T1000 (cell line): ENCODE measurements at places on chromosomes 2 and 18.

DNA sequence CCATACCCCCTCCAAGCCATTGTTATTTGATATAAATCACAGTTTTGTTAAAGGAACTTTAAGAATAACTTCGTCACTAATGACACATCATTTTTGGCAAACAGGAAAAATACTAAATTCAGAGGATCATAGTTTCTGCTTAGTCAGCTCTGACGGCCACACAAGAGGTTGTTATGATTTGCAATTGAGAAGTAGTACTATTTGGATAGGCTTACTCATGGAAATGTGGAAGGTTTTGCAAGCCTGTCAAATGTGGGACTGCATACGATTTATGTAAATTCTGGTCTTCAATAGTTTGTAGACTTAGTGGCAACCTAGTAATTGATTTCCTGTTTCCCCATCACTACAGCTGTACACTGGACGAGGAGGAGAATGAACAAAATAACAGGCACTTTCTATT, 108.1 kb downstream of the ARHGEF33 start:
- DNase-seq, result peak; percentile 11

- no peak for DNase-seq
Measured at GRCh38 chr2:221513232-221513631, 58.9 kb downstream of the EPHA4 start.

DNA sequence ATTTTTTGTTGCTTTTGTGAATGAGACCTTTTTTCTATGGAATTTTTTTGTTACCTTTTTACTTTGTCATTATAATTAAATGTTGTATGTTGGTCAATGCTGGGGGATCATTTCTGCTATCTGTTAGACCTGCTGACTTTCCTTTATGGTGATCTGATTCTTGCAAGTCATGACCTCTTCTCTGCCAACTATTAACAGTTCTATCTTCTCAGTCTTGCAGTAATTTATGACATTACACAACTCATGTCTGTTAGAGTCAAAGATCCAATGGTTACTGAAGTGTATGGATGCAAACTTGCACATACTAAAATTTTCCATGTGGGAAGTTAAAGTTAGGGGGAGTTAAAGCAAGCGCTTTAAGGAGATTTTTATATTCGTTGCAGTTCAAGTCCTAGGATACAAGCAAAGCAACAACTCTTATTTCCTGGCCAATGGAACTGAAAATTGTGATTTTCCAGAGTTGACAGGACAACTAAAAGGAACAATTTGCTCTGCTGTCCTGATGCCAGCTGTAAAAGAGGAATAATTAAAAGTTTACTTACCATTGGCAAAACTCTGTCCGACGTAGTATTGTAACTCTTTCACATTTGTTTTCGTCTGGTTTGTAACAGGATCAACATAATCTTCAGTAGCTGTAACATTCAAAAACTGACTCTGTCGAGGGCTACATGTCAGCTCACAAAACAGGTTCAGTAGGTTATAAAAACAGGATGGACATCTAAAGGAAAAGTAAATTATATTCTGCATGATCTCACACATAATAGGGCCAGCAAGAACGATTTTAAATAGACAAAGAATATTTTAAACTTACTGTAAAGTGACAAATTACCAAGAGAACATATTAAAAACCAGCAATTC, 17.8 kb downstream of the NPC1 start:
- DNase-seq, result no peak

GRCh38 chr18:7417727-7418126, 149.4 kb upstream of the PTPRM start:
- DNase-seq, result peak; percentile 24

DNA sequence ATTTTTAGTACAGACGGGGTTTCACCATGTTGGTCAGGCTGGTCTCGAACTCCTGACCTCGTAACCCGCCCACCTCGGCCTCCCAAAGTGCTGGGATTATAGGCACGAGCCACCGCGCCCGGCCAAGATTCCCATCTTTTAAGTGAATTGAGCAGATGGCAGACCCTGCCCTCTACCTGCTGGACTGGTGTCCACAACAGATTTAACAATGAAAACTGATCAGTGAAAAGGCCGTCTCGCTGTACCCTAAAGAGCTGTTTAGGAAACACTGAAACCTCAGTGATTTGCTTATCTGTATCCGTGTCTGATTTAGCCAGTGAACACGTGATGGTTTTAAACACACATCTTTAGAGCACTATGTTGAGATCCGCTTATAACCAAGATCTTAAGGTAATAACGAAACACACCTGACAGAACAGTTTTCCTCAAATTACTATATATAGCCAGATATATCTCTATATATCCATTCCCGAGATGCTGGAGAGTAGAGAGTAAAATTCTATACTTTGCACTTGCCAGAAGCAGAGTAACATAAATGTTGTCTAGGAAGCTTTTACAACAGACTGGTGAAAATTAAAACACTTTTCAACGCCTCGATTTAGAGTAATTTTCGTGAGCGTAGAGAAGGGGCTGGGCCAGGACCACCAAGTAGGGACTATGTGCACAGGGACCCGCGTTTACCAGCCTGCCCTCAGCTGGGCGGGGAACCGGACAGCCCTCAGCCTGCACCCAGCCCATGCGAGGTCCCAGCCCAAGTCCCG, 594 bp downstream of the FAM161A start:
- no peak for DNase-seq

GRCh38 chr2:33363325-33364298, 112.8 kb upstream of the RASGRP3 start:
- DNase-seq, result no peak

- DNase-seq, result no peak
Measured at GRCh38 chr2:190698895-190699294, 50.0 kb downstream of the NAB1 start.

DNA sequence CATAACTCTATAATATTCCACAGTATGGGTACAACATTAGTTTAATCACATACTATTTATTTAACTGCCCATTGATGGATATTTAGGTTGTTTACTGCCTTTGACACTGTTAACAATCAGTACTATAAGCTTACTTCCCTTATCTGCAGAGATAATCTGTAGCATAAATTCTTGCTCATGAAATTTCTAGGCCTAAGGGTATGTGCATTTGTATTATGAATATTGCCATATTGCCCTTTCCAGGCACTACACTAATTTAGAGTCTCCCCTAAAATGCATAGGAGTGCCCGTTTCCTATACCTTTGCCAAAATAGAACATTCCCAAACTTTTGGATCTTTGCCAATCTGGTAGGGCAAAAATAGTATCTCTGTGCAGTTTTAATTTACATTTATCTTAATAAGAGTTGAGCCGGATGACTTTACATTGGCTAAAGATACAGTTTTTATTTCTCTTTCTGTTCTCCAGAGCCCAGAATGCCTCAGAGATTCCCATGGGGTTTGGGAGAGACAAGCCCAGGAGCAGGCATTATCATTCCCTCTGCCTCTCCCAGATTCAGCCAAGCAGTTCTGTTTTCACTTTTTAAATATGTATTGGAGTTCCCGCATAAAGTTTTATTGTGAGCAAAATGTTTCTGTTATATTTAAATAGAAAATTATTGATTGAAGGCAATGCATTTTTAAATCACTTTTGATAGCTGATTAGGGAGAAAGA, 102.8 kb downstream of the CAPN13 start:
- no peak for DNase-seq

GRCh38 chr2:233119806-233120205, 59.7 kb downstream of the INPP5D start:
- no peak for DNase-seq

DNA sequence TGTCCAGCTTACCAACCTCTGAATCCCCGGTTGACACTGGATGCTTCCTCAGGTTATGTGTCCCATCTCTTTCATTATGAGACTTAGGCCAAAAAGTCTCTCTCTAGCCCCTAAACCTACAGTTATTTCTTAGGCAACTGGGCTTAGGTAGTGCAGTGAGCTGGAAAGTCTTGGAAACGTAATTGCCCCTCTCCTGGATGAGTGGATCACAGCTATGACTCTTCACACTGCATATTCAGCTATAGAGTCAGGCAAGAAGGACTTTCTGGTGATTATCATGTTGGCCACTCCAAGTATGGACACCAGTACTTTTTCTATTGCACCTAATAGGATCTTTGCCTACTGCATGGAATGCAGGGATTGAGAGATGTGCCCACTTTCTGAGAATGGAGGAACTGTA, 458.3 kb upstream of the CELF4 start:
- no peak for DNase-seq

DNA sequence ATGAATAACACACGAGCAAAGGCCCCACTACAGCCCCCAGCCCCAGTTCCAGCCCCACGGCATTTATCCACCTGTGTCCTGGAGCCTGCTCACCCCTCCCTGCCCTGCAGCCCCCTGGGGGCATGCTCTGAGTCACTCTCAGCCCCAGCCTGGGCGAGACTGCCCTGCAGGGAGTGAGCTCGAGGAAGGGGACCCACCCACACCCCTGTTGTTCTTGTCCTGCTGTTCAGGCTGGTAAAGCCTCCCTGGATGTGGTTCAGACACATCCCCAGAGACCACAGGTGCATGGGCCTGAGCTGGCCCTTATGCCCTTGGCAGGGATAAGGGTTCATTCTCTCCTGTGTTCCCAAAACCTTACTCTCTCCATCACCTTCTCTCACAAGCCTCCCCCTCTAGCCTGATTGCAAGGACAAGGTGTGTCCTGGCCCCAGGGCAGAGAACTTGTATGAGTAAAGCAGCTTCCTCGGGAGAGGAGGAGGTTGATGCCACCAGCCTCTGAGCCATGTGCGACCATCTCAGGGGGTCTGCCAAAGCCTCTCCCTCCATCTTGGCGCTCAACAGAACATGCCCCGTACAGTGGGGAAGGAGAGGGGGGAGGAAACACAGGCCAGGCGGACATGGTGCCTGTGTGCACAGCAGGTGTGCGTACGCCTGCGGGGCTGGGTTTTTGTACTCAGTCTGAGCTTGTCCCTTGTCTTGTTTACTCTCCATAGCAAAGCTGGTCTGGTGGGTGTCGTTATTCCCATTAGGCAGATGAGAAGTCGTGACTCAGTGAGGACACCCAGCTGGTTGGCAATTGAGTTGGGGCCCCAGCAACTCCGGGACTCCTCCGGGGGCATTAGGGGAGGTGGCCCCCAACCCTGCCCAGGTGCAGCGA, 64.4 kb downstream of the CIB4 start:
- DNase-seq, result no peak

DNA sequence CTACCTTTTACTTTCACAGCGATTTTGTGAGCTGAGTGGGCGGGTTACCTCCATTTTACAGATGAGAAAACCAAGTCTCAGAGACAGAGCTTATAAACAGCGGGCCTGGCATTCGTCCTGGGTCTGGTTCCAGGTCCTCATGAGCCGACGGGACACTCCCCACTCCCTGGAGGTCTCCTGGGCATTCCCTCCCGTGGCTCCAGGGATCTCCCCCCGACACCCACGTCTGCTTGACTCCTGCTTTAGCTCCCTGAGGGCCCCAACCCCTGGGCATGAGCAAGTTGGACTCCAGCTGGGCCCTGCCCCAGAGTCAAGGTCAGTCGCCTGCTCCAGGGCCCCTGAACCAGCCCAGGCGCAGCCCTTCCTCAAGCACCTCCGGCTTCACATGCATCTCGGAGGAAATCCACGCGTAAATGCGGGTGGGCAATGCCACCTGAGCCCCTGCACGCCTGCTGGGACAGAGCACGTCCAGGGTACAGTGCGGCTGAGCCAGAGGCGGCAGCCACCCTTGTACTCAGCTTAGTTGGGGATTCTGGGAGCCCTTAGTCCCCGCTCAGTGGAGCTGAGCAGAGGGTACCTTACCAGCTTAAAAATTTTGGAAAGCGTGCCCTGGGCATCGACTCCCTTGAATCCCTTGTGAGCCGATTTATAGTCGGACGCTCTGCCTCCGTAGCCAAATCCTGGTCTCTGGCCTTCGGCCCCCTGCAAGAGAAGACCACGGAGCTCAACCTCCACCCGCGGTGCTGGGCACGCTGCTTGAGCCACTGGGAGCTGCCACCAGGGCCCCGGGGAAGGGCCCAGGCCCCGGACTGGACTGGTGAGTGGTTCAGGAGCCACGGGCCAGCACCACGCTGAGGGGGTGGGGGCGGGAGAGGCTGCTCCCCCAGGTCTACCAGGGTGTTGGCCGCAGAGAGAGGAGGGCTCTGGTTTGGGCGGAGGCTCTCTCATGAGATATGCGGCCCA, 148.1 kb downstream of the MBP start:
- no peak for DNase-seq

GRCh38 chr2:85611217-85611704, 605 bp downstream of the C2orf68 start:
- DNase-seq, result no peak

DNA sequence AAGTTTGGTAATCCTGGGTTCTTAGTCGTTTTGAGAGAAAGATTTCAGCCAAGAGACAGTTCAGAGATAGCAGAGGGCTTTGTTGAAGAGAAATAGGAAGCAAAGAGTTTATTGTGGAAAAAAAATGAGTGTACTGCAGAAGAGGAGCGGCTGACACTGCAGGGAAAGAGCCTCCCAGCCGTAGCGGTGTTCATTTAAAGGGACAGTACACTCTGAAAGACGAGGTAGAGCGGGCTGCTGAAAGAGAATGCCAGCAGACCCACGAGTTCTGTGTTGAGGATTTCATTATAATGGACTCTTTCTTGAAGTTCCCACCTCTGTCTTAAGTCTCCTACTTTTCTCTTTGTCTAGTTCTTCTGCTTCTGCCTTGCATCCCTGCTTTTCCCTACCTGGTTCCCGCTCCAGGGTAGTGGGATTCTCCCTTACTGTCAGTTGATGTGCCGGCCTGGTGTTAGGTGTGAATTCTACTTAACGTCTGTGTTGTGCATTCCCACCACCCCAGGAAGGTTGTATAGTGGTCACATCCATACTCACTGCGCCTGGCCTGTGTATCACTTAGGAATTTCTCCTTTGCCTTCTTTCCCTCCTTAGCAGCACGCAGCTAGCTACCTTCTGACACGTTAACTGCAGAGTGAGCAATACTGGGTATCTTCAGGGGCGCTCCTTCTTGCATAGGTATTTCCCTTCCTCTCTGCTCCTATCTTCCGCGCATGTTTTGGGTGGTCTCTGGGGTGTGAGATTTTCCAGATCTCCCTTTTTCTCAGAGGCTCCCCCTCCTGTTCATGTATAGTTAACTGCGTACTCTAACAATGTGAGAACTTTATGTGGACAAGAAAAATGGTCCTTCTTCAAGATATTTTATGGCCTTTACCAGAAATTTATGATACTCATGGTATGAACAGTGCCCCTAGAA, 164.5 kb downstream of the PTH2R start:
- DNase-seq, result no peak

- no peak for DNase-seq
Measured at GRCh38 chr2:190335225-190335559, 8.2 kb upstream of the INPP1 start.

DNA sequence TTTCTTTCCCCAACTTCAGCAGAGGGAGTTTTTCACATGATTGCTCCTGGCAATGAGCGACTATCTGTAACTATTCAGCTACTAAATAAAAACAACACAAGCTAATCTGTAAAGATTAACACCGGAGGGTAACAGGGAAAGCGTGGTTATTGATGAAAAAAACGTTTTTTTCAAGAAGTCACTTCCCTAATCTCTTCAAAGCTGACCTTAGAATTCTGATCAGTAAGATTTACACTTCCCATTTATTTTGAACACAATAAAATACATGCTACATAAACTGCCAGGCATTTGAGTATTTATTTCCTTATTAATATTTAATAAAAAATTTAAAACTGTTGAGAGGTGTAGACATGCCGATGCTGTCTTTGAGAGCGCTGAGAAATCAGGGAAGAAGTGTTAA, 207.4 kb upstream of the HDAC4 start:
- DNase-seq, result no peak

- no peak for DNase-seq
Measured at GRCh38 chr18:58544179-58544578, 84.7 kb downstream of the ALPK2 start.

- no peak for DNase-seq
Measured at GRCh38 chr2:545711-546650, 131.2 kb downstream of the TMEM18 start.
